ENCODE measurements at places on chromosomes 3 and 15.

DNA sequence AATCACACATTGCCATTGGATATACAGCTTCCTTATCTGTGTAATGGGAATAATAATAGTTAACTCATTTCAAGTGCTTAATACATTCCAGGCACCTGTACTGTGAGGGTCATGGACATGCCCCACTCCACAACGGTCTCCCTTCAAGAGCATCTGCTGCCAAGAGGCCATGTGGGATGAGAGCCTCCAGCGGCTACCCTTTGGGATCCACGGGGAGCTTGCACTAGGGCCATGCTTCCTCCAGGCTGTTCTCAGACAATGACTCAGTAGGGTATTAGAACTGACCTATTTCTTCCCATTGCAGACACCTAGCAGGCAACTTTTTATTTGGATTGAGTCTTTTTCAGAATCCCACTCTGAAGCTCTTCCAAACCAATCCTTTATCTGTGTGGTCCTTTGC is 1078.9 kb downstream of the TUSC7 start:
- no peak for DNase-seq

DNA sequence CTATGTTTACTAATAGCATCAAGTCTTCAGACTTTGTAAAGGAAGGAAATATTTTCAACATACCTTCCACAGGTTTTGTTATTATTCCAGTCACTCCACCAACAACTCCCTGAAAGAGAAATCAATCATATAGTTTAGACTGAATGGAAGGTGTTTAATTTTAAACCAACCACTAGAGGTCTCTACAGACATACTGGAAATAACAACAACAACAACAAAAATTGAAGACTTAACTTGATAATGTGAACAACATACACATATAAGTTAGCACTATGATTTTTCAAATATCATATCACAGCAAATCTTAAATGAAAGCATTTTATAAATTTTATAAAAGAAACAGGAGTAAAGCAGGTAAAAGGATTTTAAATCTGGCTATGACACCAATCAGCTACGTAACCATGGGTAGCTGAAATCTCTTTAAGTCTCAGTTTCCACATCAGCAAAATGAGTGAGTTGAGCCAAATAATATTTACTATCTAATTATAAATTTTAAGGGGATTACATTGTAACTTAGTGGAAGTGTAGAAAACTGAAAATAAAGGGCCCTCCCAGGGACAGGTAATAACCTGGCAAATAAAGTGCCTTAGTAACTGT is 188.2 kb downstream of the VPS13C start:
- no peak for DNase-seq

DNA sequence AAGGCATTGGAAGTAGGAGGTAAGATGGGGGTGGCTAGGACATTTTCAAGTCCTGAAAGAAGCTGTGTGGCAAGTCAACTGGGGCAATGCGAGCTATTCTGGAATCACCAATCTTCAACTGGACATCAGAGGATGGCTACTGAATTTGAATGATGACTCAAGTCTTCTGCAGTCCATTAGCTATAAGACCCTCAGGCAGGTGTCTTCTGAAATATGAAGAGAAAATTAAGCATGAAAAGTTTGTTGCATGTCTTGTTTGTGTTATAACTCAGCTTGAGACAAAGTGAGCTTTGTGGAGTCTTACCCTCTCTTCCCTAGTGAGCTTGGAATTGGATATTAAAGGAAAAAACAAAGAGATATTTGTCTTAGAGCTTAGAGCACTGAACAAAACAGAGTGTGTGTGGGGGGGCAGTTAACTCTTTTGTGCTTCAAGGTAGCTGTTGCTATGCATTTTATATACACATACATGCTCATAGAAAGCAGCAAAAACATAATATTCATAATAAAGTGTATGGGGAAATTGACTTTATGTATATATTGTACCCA is 979.1 kb downstream of the MCTP2 start:
- no peak for DNase-seq

- no peak for DNase-seq
Measured at GRCh38 chr15:30962079-30962478, 29.3 kb downstream of the MTMR10 start.

DNA sequence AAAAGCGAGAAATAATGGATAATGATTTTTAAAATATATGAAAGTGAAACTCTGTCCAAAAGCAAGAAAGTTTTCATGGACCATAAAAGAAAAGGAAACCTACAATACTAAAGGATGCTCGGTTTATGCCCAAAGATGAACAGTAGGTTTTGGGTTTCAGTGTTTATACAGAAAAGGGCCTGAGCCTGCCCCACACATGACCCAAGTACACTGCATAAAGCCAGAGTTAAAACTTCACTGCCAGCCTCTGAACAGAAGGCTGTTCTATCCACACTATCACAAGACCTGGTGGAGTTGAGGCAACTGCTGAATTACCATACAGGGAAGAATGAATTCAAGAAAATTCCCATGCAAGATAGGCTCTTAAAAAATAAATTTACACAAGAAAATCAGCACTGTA is 165.2 kb downstream of the MECOM start:
- no peak for DNase-seq

- no peak for DNase-seq
Measured at GRCh38 chr3:17874636-17875035, 132.2 kb upstream of the TBC1D5 start.

DNA sequence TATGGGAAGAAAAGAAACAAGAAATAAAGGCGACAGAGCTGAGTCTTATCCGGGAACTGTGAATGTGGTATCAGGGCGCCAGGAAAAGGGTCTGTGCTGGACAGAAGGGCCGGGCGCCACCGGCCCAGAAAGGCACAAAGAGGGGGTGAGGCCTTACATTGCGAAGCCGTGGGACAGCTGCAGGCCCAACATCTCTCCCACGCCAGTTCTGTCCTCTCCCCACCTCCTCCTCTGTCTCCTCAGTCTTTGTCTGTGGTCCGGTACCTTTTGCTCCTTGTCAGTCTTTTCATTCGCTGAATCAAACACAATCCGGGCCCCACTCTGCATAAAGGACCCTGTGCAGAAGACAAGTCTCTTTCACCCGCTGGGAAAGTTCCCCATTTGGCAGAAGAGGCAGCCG is 81.8 kb downstream of the LRIG1 start:
- DNase-seq: no peak

- DNase-seq: no peak
Measured at GRCh38 chr15:63250312-63250965, 27.0 kb upstream of the APH1B start.

DNA sequence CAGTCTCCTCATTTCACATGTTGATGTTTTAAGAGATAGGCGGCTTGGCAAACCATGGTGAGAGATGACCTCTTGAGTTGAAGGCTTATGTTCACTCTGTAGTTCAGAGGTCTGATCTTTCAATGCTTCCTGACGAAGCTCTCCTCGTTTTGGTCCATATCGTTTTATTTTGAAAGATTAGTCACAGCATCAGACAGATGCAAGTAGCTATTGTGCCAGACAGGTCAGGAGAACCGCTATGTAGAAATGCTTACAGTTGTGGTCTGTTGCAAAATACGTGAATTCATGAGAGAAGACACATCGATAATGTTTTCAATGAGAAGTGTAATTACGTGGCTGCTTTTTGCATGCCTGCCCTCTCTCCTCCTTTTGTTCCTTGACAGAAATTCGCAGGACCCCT is 47.5 kb downstream of the CHL1 start:
- no peak for DNase-seq

GRCh38 chr3:156793851-156794250 is 32.3 kb upstream of the LEKR1 start:
- no peak for DNase-seq

All from GM19239 (cell line).